NCI-H1105 treated with DMSO at 0.1 percent for 48 hours (cell line): ENCODE measurements at places on chromosomes 3 and 15.

DNA sequence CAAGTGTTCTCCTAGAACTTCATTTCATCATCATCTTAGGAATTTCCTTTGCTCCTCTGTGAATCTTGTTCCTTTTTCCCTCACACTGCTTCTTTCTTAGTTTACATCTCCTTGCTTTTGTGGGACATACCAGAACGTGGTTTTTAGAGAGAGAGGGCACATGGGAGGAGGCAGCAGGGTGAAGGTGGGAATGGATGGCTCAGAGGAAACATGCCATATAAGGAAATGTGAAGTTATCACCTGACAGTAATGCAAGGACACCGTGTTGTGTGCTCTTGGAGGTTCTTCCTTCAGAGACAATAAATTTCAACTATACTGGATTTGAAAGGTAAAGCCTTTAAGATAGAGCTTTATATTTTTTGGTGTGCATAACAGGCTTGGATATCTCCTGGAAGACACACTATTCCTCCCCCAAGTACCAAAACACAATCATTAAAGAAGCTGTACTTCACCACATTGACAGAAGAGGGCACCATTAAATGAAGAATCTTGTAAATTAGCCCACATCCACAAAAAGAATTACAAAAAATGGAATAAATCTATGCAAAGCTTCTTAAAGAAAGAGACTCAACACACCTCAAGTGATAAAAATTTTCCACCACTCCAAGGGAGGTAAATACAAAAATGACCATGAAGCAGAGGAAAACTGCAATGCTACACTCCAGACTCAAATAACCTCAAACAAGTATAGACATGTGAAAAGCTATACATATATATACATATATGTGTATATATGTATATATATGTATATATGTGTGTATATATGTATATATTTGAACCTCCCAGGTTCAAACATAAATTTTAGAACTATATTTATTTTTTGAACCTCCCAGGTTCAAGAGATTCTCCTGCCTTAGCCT, 26.1 kb downstream of the RPL39L start:
- DNase-seq, result peak; percentile 34

DNA sequence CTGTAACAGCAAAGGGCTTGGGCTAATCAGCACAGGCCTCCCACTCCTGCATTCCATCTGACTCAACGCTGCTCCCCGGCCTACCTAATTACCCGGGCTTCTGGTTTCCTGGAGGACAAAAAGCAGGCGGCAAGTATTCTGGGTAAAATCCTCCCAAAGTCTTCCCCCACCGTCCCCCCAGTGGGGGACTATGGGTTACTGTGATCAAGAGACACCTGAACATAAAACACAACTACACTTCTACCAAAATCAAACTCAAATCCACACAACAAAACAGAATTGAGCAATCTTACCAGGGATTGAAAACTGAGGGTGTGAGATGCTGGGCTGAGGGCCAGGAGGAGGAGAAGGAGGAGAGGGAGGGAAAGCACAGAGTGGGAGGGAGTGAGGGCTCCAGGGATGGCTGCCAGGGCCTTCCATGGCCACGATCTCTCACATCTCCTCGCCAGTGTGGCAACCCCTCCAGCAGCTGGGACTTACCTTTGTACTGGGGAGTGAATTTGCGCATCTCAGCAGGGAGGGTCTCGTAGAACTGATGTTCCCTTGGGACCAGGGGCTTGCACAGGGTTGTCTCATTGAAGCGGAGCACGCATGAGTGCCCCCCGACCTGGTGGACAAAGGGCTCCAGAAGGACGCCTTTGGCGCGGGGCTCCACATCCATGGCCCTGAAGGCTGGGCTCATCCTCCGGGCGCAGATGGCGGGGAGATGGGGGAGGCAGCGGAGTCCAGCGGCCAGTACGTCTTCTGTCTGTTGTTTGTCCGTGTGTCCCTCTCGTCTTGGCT, 9.1 kb upstream of the NCKIPSD start:
- DNase-seq, result no peak

DNA sequence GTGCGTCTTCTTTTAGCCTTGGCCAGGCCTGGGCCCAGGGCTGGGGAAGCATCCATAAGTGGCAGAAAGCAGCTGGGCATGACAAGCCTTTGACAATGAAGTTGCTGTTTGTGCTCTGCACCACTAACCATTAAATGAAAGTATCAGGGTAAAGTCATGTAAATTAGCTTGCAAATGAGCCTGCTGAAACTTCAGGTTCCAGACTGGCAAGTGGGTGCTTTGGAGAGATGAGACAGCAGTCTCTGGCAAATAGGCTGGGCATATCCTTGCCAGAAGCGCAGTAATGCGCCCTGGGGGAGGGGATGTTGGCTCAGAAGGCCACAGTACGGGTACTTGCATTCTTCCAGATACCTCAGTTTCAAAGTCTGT, 40.7 kb downstream of the RAB6B start:
- DNase-seq, result no peak

DNA sequence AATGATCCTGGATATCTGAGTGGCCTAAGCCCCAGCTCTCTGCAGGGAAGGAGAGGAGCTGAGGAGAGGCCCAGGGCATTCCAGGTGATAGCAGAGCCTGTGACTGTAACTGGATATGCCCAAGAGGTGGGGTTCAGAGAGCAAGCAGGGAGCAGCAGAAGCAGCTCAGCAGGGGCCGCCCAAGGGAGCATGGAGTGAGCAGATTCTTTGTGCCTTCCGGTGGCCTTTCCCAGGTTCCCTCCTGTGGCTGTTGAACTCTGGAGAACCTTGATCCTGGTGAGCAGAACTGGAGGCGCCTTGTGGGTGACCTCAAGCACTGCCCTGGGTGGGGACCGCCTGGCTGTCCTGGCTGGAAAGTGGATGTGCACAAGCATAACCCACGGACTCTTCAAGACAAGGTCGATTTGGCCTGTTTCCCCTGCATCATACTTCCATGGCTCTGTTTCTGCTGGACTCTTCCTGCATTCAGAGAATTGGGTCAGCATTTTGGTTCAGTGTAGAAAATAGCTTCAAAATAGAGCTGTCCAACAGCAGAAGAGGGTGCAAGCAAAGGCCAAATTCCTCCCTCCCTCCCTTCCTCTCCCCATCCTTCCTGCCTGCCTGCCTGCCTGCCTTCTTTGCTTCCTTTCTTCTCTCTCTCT, 76.1 kb downstream of the ARNT2 start:
- DNase-seq, result no peak

- DNase-seq, result no peak
Measured at GRCh38 chr15:81604713-81605112, 230.7 kb upstream of the TMC3 start.

GRCh38 chr3:172939651-172940293, 189.2 kb downstream of the ECT2 start:
- no peak for DNase-seq

- DNase-seq, result no peak
Measured at GRCh38 chr3:189410522-189410921, 220.7 kb upstream of the TP63 start.

- no peak for DNase-seq
Measured at GRCh38 chr15:54599386-54599785, 597.4 kb downstream of the RSL24D1 start.

DNA sequence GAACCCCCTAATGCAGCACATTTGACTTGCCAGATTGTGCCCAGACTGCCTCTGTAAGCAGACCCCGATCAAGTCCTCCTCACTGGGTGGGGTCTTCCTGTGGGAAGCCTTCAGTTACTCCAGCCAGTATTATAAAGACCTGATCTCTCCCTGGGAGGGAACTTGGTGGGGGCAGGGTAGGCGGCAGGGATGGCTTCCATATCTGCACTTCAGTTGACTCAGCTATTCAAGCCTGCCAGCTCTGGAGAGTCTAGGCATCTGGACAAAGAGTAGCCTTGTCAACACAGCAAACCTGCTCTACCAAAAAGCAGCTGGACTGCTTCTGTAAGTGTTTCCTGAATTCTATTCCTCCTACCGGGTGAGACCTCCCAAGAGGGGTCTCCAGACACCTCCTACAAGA, 21.0 kb upstream of the SLC25A38 start:
- no peak for DNase-seq

DNA sequence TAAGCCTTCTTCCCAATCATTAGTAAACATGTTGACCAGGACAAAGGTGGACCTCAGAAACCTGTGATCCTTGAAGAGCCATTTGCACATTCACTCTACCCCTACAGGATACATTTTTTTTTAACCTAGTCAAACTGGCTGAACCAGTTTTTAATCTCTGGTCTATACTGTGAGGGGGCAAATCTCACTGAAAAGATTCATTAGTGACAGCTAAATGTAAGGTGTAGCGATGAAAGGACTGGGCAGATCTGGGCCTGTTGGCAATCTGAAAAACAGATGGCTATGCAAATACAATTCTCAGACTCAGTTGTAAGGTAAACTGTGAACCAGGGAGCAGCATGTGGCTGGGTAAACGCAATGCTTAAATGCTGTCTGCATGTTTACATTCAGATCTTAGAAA, 75.6 kb upstream of the SNTN start:
- peak; percentile 96 for DNase-seq

GRCh38 chr3:178491751-178492150, 44.5 kb upstream of the KCNMB2 start:
- DNase-seq, result no peak

GRCh38 chr3:39191773-39192172, 622 bp downstream of the XIRP1 start:
- DNase-seq, result no peak

GRCh38 chr3:178561239-178561638, 25.0 kb downstream of the KCNMB2 start:
- DNase-seq, result peak; percentile 22

GRCh38 chr3:37229740-37230139, 55.4 kb upstream of the LRRFIP2 start:
- no peak for DNase-seq

GRCh38 chr3:53226142-53226840, 29.5 kb downstream of the TKT start:
- DNase-seq, result no peak

DNA sequence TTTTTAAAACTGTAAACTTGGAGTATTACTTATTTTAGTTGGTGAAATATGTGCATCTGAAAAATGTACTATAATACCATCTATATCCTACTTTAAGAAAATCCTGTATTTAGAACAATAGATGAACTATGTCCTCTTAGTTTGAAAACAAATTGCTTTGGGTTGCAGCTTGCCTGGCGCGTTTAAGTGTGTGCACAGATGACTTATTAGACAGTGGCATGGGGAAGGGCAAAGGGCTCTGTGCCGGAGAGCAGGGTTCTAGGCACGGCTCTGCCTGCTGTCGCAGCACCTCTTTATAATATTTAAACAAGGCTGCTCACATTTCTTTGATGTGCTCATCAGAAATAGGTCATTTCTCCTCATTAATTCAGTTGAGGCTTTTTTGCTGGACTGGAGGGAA, 10.0 kb downstream of the PXK start:
- no peak for DNase-seq

DNA sequence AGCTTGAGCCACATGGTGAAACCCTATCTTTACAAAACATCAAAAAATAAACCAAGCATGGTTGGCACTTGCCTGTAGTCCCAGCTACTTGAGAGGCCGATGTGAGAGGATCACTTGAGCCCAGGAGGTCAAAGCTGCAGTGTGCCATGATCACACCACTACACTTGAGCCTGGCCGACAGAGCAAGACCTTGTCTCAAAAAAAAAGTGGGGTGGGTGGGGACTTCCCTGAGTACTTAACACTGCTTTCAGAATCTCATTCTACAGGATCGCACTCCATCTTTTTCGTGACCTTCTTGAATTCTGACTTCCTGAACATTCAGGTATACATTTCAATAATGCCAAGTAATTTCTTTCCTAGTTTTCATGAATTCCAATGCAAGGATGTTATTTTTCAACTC, 91.3 kb downstream of the PDE8A start:
- no peak for DNase-seq

- DNase-seq, result no peak
Measured at GRCh38 chr15:69849232-69849610, 248.5 kb downstream of the TLE3 start.

- no peak for DNase-seq
Measured at GRCh38 chr15:68256675-68257450, 20.7 kb upstream of the FEM1B start.

- peak; percentile 56 for DNase-seq
Measured at GRCh38 chr3:190048932-190049441, 71.7 kb downstream of the P3H2 start.

DNA sequence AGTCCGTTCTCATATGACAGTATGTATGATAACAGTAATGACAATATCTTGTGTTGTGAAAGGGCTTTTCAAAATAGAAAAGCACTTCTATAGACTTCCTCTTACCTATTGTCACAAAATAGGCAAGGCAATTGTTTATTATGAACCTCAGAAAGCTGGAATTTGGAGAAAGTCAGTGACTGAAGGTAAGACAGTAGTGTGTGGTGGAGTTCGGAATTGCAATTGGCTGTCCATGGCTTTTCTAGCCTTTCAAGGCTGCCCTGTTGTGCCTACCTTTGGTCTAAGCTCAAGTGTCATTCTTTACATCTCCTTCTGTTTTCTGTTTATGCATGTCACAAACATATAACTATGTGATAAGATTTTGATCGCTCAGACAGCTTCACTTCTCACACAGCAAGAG, 219.3 kb upstream of the NR2E3 start:
- DNase-seq, result no peak

DNA sequence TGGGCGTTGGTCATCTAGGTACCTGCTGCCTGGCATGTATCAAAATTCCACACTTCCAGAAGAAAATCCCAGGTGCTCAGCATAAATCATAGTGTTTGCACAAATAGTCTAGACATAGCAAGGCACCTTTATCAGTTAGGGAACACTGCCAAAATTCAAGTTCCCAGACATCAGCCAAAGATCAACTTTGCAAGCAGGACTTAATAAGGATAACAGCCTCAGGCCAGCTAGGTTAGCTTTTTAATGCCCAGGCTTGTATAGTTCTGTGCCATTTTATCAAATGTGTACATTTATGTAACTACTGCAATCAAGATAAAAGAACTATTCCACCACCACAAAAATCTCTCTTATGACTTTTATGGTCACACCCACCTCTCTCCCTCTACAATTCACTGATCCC, 30.7 kb downstream of the DZIP3 start:
- peak; percentile 26 for DNase-seq

GRCh38 chr3:149781211-149781610, 11.1 kb downstream of the ANKUB1 start:
- no peak for DNase-seq

- DNase-seq, result no peak
Measured at GRCh38 chr3:25665315-25666280, 891 bp upstream of the TOP2B start.

GRCh38 chr3:111837112-111837511, 22.0 kb upstream of the PHLDB2 start:
- no peak for DNase-seq

- peak; percentile 96 for DNase-seq
Measured at GRCh38 chr3:122382888-122383666, at the start of gene MIX23. Gene MIX23 (minus strand): TSS chr3:122383231. CDS start chr3:122383224, 7 bp downstream.

DNA sequence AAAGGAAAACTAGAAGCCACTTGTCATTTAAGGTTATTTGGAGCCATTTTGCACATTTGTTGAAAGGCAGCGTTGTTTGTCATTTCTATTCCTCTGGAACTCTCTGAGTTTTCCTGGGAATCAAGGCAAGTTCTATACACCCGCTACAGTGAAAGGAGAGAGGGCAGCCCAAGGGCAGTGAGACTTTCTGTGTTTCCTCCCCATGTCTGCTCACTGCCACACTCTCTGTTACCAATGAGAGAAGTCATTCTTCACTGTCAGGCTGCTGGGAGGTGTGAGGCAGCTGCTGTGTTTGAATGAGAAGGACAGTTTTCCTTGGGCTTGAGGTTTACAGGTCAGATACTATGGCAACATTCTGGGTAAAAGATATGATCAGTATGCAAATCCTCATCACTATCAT, 36.0 kb downstream of the ATP13A5 start:
- DNase-seq, result no peak

GRCh38 chr15:79380755-79381497, 51.2 kb upstream of the MINAR1 start:
- DNase-seq, result peak; percentile 37
